Endodermal cell (in vitro differentiated cells): ENCODE measurements at places on chromosomes 5 and 9. TPM values are rescaled to one million over a fixed set of nuclear protein-coding genes. Genes with fewer than 3 reads are reported as not detected.

GRCh38 chr9:89744730-89745129 lies 139.9 kb downstream of the GADD45G start:
- no peaks in the 10 kb centered on the region for H3K27me3 ChIP-seq
- no peak for DNase-seq
- H3K36me3 ChIP-seq = no peaks in the 10 kb centered on the region
- no peak overlapping the region for H3K27ac ChIP-seq
- H3K4me3 ChIP-seq = no peak overlapping the region
- peaks cover 12% of the 10 kb centered on the region for H3K4me1 ChIP-seq

GRCh38 chr5:79561525-79561893 lies 47.6 kb upstream of the HOMER1 start:
- H3K27me3 ChIP-seq = peaks cover 64% of the 10 kb centered on the region
- no peak overlapping the region for H3K4me3 ChIP-seq
- H3K27ac ChIP-seq = no peak overlapping the region
- DNase-seq = no peak
- no peaks in the 10 kb centered on the region for H3K4me1 ChIP-seq

- peaks cover 19% of the 10 kb centered on the region for H3K4me1 ChIP-seq
- no peaks in the 10 kb centered on the region for H3K27me3 ChIP-seq
- peak overlapping the region; percentile 58 for H3K4me3 ChIP-seq
- peak; percentile 74 for DNase-seq
- H3K36me3 ChIP-seq = no peaks in the 10 kb centered on the region
Measured at GRCh38 chr9:34072868-34073590, 24.3 kb upstream of the UBAP2 start.

- no peak overlapping the region for H3K27ac ChIP-seq
- H3K4me3 ChIP-seq = no peak overlapping the region
- peak; percentile 58 for DNase-seq
- peaks cover 11% of the 10 kb centered on the region for H3K36me3 ChIP-seq
Measured at GRCh38 chr9:35798658-35799374, 7.4 kb downstream of the NPR2 start.

DNA sequence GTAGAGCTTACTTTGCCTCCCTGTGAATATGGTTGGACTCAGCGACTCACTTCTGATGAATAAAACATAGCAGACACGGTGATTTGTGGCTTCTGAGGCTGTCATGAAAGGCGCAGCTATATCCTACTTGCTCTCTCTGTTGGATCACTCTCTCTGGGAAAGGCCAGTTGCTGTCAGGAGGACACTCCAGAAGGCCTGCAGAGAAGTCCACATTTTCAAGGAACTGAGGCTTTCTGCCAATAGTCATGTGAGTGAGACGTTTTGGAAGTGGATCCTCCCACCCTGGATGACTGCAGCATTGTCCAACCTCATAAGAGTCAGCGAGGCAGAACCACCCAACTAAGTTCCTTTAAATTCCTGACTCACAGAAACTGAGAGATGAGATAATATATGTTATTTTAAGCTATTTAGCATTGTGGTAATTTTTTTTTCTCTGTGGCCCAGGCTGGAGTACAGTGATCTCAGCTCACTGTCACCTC lies 156.0 kb upstream of the MAST4 start:
- no peaks in the 10 kb centered on the region for H3K27me3 ChIP-seq
- H3K4me1 ChIP-seq = no peaks in the 10 kb centered on the region
- DNase-seq = no peak
- H3K4me3 ChIP-seq = no peak overlapping the region

DNA sequence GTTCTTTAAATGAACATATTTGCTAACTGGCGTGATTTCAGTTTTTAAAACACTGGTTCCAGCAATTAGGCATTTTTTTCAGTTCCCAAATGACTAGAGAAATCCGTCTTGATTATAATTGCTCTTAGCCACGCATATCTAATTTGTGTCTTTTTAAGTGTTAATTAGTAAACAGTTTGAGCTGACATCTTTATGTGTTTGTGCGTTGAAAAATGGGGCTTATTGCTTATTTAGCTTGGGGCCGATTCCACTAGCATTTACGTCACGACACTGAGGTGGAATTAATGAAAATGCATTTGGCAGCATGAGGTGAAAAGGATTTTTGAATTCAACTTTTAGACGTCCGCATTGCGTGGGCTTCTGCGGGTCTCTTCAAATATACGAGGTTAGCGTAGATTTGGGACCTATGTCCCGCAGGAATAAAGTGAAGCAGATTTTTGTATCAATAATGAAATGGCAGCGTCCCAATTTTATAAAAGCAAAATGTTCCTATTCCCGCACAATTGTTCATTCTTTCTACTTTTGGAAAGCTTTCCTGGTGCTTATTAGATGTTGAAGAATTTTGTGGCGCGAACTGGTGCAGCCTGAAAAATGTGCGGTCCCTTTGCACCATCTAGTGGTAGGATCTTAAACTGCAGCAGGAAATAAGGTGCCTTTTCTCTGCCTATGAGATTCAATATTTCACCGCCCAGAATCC lies 122.7 kb upstream of the LMX1B start:
- DNase-seq = peak; percentile 72
- no peak overlapping the region for H3K27ac ChIP-seq
- no peaks in the 10 kb centered on the region for H3K27me3 ChIP-seq
- H3K36me3 ChIP-seq = no peaks in the 10 kb centered on the region

DNA sequence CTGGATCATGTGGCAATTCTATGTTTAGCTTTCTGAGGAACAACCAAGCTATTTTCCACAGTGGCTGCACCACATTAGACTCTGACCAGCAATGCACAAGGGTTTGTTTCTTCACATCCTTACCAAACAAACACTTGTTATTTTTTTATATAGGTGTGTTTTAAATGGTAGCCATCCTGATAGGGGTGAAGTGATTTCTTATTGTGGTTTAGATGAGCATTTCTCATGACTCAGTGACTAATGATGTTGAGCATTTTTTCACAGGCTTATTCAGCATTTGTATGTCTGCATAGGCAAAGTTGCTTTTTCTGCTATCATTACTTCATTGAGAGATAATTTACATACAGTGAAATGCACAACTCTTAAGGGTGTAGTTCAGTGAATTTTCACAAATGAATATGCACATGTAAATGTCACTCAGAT lies 36.0 kb downstream of the ANKRD33B start:
- peaks cover 3% of the 10 kb centered on the region for H3K36me3 ChIP-seq
- H3K27ac ChIP-seq = no peak overlapping the region
- H3K4me1 ChIP-seq = no peaks in the 10 kb centered on the region
- H3K4me3 ChIP-seq = no peak overlapping the region

DNA sequence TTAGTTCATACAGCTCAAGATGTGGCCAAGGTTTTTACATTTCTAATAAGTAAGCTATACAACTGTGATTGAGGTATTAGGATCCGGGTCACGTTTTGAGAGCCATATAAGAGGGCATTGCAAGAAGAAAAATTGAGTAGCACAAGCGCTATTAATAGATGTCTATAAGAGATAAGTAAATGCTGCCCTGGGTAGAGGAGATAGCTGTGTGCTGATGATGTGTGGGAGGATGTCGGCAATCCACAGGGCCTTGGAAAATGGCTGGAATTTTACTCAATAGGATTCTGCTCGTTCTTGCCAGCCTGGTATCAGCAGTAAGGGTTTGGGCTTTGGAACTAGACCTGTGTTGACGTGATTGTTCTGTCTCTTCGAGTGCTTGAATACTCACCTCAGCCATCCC lies 41.6 kb downstream of the CSF1R start:
- no peaks in the 10 kb centered on the region for H3K4me1 ChIP-seq
- no peaks in the 10 kb centered on the region for H3K27me3 ChIP-seq
- H3K36me3 ChIP-seq = peaks cover 90% of the 10 kb centered on the region
- no peak overlapping the region for H3K4me3 ChIP-seq
- H3K27ac ChIP-seq = no peak overlapping the region
- no peak for DNase-seq

- no peak overlapping the region for H3K4me3 ChIP-seq
- H3K36me3 ChIP-seq = no peaks in the 10 kb centered on the region
- DNase-seq = peak; percentile 34
- no peak overlapping the region for H3K27ac ChIP-seq
- no peaks in the 10 kb centered on the region for H3K27me3 ChIP-seq
Measured at GRCh38 chr5:1735320-1735970, 64.2 kb downstream of the MRPL36 start.

- H3K27me3 ChIP-seq = no peaks in the 10 kb centered on the region
- DNase-seq = no peak
- H3K4me1 ChIP-seq = no peaks in the 10 kb centered on the region
Measured at GRCh38 chr5:14547666-14548065, 33.9 kb upstream of the OTULINL start.

GRCh38 chr9:120944434-120944843 lies 17.8 kb upstream of the TRAF1 start:
- H3K4me3 ChIP-seq = no peak overlapping the region
- no peaks in the 10 kb centered on the region for H3K36me3 ChIP-seq
- DNase-seq = no peak
- H3K4me1 ChIP-seq = peaks cover 6% of the 10 kb centered on the region

- H3K27me3 ChIP-seq = no peaks in the 10 kb centered on the region
- peaks cover 5% of the 10 kb centered on the region for H3K4me1 ChIP-seq
- H3K36me3 ChIP-seq = no peaks in the 10 kb centered on the region
- H3K4me3 ChIP-seq = no peak overlapping the region
- no peak for DNase-seq
Measured at GRCh38 chr5:125150041-125150669, 403.7 kb upstream of the ZNF608 start.

DNA sequence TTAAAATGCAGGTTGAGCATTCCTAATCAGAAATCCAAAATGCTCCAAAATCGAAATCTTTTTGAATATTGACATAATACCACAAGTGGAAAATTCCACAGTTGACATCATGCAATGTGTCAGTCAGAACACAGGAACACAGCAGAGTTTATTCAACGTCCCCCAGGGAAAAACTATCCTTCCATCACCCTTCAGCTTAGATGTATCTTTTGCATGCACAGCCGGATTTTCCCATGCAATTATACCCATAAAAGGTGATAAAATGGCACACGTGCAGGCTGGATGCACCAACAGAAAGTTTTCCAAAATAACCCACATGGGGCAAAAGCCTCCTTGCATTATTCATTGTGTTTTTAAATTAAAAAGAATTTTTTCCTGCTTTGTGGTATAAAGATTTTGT lies 71.2 kb downstream of the RAB24 start:
- DNase-seq = no peak
- H3K4me1 ChIP-seq = no peaks in the 10 kb centered on the region
- H3K4me3 ChIP-seq = no peak overlapping the region
- H3K27me3 ChIP-seq = no peaks in the 10 kb centered on the region
- H3K36me3 ChIP-seq = peaks cover 69% of the 10 kb centered on the region
- H3K27ac ChIP-seq = no peak overlapping the region

- no peak for DNase-seq
- H3K4me3 ChIP-seq = no peak overlapping the region
- no peak overlapping the region for H3K27ac ChIP-seq
- H3K27me3 ChIP-seq = no peaks in the 10 kb centered on the region
Measured at GRCh38 chr5:172624083-172624995, 16.7 kb upstream of the NEURL1B start.

DNA sequence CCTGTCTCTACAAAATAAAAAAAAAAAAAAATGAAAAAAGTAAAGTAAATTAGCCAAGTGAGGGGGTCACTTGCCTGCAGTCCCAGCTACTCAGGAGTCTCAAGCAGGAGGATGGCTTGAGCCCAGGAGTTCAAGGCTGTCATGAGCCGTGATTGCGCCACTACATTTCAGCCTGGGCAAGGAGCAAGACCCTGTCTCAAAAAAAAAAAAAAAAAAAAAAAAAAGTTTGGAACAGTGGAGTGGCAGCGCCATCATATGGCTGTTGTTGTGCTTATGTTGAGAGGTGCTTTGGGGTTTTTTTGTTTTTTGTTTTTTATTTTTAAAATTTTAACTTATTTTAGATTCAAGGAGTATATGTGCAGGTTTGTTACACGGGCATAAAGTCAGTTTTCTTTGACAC lies 3.6 kb downstream of the BRIX1 start:
- H3K4me3 ChIP-seq = no peak overlapping the region
- H3K36me3 ChIP-seq = peaks cover 56% of the 10 kb centered on the region
- H3K27ac ChIP-seq = no peak overlapping the region
- H3K27me3 ChIP-seq = no peaks in the 10 kb centered on the region
- H3K4me1 ChIP-seq = no peaks in the 10 kb centered on the region

DNA sequence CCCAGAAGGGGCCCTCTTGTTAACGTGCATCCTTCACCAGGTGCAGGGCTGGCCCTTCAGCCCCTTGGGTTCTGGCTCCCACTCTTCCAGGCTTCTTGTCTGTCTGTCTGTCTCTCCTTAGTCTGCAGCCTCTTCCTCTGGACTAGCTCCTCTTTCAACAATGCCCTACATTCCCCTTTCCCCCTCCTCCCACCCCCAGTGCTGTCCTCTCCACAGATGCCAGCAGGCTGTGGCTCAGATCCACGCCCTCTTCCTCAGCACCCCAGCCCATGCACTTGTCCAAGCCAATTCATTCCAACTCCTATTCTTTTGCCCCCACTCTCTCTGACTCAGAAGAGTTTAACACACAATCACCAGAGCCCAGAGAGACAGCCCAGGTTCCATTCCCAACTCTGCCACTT lies 45.2 kb upstream of the ALDH1B1 start:
- peak; percentile 66 for DNase-seq
- H3K4me1 ChIP-seq = peaks cover 24% of the 10 kb centered on the region
- peak overlapping the region; percentile 33 for H3K4me3 ChIP-seq
- H3K27ac ChIP-seq = no peak overlapping the region
- no peaks in the 10 kb centered on the region for H3K36me3 ChIP-seq

DNA sequence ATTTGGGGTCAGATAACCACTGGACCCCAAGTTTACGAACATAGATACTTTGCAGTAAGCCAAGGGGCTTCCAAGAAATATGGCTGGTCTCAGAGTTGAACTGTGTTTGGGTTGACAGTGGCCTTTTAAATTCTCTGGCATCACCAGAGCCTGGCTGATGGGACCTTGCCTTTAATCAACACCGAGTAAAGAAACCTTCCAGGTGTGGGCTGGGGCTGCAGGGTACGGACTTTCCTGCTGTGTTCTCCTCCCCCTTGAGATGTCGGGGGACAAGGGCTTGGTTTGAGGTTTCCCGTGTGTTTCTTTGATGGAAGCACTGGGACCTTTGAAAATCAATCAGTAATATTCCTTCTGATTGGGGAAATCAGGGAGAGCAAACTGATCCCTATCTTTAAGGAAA lies 140.1 kb downstream of the MTX3 start:
- DNase-seq = no peak
- no peak overlapping the region for H3K4me3 ChIP-seq
- H3K27me3 ChIP-seq = no peaks in the 10 kb centered on the region

- no peaks in the 10 kb centered on the region for H3K36me3 ChIP-seq
- H3K4me3 ChIP-seq = no peak overlapping the region
- H3K27ac ChIP-seq = no peak overlapping the region
Measured at GRCh38 chr9:136104916-136105315, 9.8 kb upstream of the NACC2 start.

GRCh38 chr5:54873691-54874090 lies 111.7 kb downstream of the ESM1 start:
- H3K27ac ChIP-seq = peak overlapping the region; percentile 18
- H3K27me3 ChIP-seq = peaks cover 67% of the 10 kb centered on the region
- H3K4me1 ChIP-seq = no peaks in the 10 kb centered on the region

GRCh38 chr9:121596515-121596914 lies 54.9 kb upstream of the DAB2IP start:
- no peak overlapping the region for H3K27ac ChIP-seq
- peaks cover 13% of the 10 kb centered on the region for H3K27me3 ChIP-seq
- H3K4me3 ChIP-seq = no peak overlapping the region
- no peak for DNase-seq
- peaks cover 11% of the 10 kb centered on the region for H3K4me1 ChIP-seq

Gene PDLIM4
- total RNA-seq = 11.2 to 16.0 TPM (median 14.4 TPM) in 3 replicates

Gene TOR4A
- 15.7 to 20.4 TPM (median 18.9 TPM) in 3 replicates for total RNA-seq

Gene PLAC8L1
- total RNA-seq = 1.00 TPM in 1 of 3 replicates, not detected in the others

Gene FOXD4L3
- total RNA-seq = 0.15 and 0.16 TPM in 2 replicates

Gene GFRA3
- total RNA-seq = 0.13 and 0.41 TPM in 2 replicates

Gene FBP1
- total RNA-seq = 0.95 to 1.5 TPM (median 1.0 TPM) in 3 replicates

Gene SMIM33
- total RNA-seq = not detected in 3 replicates

Gene LRRC14B
- total RNA-seq = not detected in 3 replicates

Gene OLFM1
- 23.2 and 24.6 TPM in 2 replicates for total RNA-seq

Gene MACIR
- total RNA-seq = 13.2 and 13.7 TPM in 2 replicates

Gene EEIG1
- 19.7 to 56.7 TPM (median 53.8 TPM) in 3 replicates for total RNA-seq

Gene HMMR
- total RNA-seq = 36.9 and 41.8 TPM in 2 replicates

Gene CDX1
- total RNA-seq = 0.25 TPM in 1 of 2 replicates, not detected in the other

Gene IRGM
- total RNA-seq = not detected in 3 replicates

Gene LECT2
- not detected in 2 replicates for total RNA-seq

Gene TMEM250
- 29.6 to 60.0 TPM (median 58.4 TPM) in 3 replicates for total RNA-seq
